ENCODE measurements at places on chromosomes 6 and 20. TPM values are rescaled to one million over a fixed set of nuclear protein-coding genes. Genes with fewer than 3 reads are reported as not detected.

Gene FAM209B
- total RNA-seq, result not detected

Gene UST
- total RNA-seq, result 14.0 TPM

Gene IL20RA
- total RNA-seq, result not detected

Gene SLC32A1
- total RNA-seq, result not detected

Gene VPS16
- 32.6 TPM for total RNA-seq

Gene BACH2
- 0.30 TPM for total RNA-seq

Gene GGTLC1
- not detected for total RNA-seq

Gene IMPG1
- not detected for total RNA-seq

Gene FOXF2
- total RNA-seq, result 10.0 TPM

Gene REM1
- not detected for total RNA-seq

Gene ZNF165
- total RNA-seq, result 0.43 TPM

Gene CYP24A1
- 0.03 TPM for total RNA-seq

Gene BMP7
- total RNA-seq, result 0.03 TPM

Gene TGM6
- not detected for total RNA-seq

Gene SLC22A7
- not detected for total RNA-seq

Gene CGAS
- total RNA-seq, result 2.3 TPM

Gene TFAP2A
- 1.8 TPM for total RNA-seq

Gene NRSN1
- total RNA-seq, result not detected

Gene HLA-DQB2
- not detected for total RNA-seq

Gene MYMX
- not detected for total RNA-seq

Gene HLA-DRB5
- total RNA-seq, result not detected

Gene RIPOR2
- not detected for total RNA-seq

Gene SRSF3
- 335 TPM for total RNA-seq

Gene LY6G6D
- not detected for total RNA-seq

Gene COL21A1
- 0.10 TPM for total RNA-seq

Gene POU5F1
- total RNA-seq, result not detected

Gene CLVS2
- not detected for total RNA-seq

Gene C6orf58
- 0.10 TPM for total RNA-seq

Gene CLDN20
- not detected for total RNA-seq

Gene MCHR2
- not detected for total RNA-seq

Gene SLC17A4
- not detected for total RNA-seq

Gene OOEP
- not detected for total RNA-seq

Gene CST4
- not detected for total RNA-seq

Gene ZC2HC1B
- total RNA-seq, result not detected

Gene GSTA3
- total RNA-seq, result not detected

Gene SYCP2L
- not detected for total RNA-seq

Gene PARD6B
- 2.1 TPM for total RNA-seq

Gene GLP1R
- total RNA-seq, result not detected

Gene TRIM15
- not detected for total RNA-seq

Gene SYNDIG1
- 0.67 TPM for total RNA-seq

Gene ADAM33
- total RNA-seq, result not detected

Gene RAMACL
- total RNA-seq, result 0.19 TPM

Gene BPI
- not detected for total RNA-seq

Gene PNLDC1
- total RNA-seq, result not detected

Gene BPIFA1
- not detected for total RNA-seq

Gene CLPSL1
- not detected for total RNA-seq

Gene MARCKS
- not detected for total RNA-seq

Gene GJA1
- not detected for total RNA-seq

Gene CDSN
- total RNA-seq, result not detected

Gene SCRT2
- total RNA-seq, result not detected

Gene ZBP1
- total RNA-seq, result not detected

Gene TFAP2C
- total RNA-seq, result 11.7 TPM

Gene RBPJL
- total RNA-seq, result not detected

Gene RBCK1
- 105 TPM for total RNA-seq

Gene VARS1
- total RNA-seq, result 63.0 TPM

Gene ZNF311
- total RNA-seq, result 0.40 TPM

Gene DAAM2
- 1.7 TPM for total RNA-seq

Gene C6orf118
- not detected for total RNA-seq

Gene MRAP2
- 0.43 TPM for total RNA-seq

All from HT1080 (cell line).